ENCODE measurements at places on chromosomes 4 and X.

GRCh38 chr4:127162741-127163140 is 470.0 kb upstream of the INTU start:
- no peak for DNase-seq

- no peak for DNase-seq
Measured at GRCh38 chr4:7995135-7995534, 55.5 kb upstream of the AFAP1 start.

DNA sequence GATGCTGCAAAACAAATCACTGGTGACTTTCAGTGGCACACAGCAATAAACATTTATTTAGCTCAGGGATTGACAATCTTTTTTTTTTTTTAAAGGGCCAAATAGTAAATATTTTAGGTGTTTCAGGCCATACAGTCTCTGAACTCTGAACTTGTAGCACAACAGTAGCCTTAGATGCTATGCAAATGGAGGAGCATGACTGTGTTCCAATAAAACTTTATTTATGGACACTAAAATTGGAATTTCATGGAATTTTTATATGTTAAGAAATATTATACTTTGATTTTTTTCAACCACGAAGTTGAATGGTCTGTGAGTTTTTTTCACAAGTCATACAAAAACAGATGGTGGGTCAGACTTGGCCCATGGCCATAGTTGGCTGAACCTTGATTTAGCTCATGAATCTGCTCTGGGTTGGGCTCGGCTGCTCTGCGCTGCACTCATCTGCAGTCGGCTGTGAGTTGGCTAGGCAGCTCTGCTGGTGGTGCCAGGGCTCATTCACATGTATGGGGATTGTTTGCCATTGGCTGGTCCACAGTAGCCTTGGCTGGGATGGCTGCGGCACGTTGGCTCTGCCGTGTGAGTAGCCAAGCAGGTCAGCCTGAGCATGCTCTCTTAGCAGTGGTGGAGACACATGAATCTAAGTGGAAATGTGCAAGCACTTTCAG is 231.7 kb upstream of the PGRMC2 start:
- no peak for DNase-seq

DNA sequence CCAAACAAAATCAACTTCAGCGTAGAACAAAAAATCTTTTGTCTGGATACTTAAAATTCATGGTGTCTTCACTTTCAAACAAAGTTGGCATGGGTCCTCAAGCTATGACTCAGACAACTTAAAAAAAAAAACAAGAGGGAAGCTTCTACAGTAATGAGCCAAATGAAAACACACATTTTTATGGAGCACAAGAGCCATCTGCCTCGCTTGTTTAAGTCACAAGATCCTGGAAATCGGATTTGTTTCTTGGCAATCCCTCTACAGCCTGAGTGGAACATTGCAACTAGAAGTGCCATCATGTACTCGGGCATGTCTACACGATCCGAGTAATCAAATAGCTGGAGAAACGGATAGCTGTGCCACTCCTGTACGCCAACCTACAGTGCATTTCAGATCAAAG is 22.6 kb downstream of the LAMP2 start:
- DNase-seq, result no peak

- DNase-seq, result no peak
Measured at GRCh38 chr4:149988087-149988410, 90.2 kb upstream of the DCLK2 start.

DNA sequence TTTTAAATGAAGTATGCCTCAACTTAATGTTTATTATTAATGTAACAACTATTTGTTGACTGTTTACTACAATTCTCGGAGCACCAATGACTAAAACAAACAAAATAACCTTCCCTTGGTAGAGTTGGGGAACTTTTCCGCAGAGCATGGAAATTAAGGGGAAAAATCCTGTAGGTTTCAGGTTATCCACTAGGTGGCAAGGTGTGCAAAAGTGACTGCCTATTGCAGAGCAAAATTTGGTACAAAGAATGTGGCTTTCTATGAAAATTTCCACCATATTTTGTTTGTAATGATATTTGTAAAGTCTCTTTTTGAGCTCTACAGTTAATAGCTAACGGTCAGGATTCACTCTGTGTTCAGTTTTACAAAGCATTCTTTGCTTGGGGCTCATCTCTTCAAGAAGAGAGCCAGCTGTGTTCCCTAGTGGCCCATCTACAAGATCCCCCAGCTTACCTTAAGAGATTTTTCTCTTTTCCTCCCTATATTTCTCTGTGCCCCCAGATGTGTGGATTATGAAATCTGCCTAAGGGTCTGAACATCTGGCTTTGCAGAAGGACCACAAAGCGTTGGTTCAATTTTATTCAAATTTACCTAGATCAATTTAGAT is 61.1 kb downstream of the FBXO8 start:
- no peak for DNase-seq

- no peak for DNase-seq
Measured at GRCh38 chr4:109511414-109511813, 48.6 kb upstream of the MCUB start.

GRCh38 chr4:7055111-7055989 is 12.2 kb downstream of the TADA2B start:
- no peak for DNase-seq

GRCh38 chr4:82713856-82714255 is 84.7 kb downstream of the SCD5 start:
- DNase-seq, result no peak

DNA sequence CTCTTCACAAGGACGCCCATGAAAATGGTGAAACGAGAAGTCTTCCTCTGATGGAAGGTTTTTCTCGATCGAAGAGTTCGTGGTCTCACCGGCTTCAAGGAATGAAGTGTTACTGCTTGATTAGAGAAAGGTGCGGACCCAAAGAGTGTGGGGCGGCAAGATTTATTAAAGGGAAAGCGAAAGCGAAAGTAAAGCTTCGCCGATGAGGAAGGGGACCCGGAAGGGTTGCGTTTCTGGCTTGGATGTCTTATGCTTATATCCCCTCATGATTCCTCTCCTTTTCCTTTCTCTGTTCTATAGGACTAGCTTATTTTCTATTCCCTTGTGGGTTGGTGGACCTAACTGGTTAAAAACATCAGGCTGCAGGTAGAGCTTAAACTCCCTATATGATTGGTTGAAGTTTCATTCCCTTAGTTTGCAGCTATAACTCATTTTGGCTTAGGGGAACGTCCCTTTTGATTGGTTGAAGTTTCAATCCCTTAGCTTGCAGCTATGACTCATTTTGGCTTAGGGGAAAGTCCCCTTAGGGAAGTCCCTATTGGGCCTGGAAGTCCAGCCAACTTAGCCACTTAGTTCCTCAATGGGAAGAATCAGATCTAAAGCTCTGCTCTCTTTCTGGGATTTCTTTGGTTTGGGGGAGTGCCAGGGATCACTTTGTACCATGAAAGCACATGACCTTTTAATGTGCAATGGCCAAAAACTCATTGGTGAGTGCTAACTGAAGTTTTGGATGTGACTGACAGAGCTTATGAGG is 1025.0 kb upstream of the PCDH10 start:
- DNase-seq, result no peak

Measured in stimulated activated CD8-positive, alpha-beta memory T cell treated with anti-CD3 and anti-CD28 coated beads, Interleukin-15, amount 100 ng/mL, for 4 hours (primary cell).